ENCODE measurements at places on chromosomes 6 and 20. TPM values are rescaled to one million over a fixed set of nuclear protein-coding genes. Genes with fewer than 3 reads are reported as not detected.

EPPIN gene
- total RNA-seq, result not detected

OR12D3 gene
- not detected for total RNA-seq

PREX1 gene
- 112 TPM for total RNA-seq

CLIC1 gene
- total RNA-seq, result 318 TPM

- no peak for DNase-seq
Observed at GRCh38 chr6:43339168-43339567, 30.3 kb downstream of the ZNF318 start.

DNA sequence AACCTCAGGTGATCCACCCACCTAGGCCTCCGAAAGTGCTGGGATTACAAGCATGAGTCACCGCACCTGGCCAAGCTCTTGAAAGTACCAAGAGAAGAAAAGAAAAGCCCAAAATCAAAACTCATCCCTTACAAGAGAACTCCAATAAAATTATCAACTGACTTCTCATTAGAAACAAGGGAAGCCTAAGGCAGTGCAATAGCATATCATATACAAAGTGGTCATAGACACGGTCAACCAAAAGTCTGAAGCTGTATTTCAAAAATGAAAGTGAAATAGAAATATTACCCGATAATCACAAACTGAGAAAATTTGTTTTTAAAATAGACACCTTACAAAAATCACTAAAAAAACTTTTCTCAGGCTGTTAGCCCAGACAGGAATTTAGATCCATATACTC lies 1321.1 kb upstream of the GJE1 start:
- DNase-seq, result no peak

DNA sequence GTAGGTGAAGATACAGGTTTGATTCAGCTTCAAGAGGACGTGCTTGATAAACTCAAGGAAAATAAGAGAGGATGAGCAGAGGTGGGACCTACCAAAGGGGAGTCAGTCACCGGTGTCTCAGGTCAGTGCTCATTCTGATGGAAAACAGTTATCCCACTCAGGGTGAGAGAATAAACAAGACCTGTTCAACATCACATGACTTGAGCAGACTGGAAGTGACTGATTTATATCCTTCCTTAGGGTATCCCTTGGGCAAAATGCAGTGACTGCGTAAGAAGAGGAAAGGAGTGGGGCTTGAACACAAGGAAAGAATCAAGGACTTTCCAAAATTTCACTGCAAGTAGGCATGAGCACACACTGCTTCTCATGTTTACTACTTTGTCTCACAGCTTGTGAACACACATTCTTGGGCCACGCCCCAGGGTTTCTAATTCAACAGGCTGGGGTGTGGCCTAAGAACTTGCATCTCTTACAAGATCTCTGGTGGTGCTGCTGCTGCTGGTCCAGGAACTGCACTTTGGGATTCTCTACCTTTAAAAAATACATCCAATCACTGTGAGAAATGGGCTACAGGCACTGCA lies 11.6 kb downstream of the CST3 start:
- DNase-seq, result no peak
